Inflammatory macrophage (primary cell): ENCODE measurements at places on chromosomes 3 and 15.

DNA sequence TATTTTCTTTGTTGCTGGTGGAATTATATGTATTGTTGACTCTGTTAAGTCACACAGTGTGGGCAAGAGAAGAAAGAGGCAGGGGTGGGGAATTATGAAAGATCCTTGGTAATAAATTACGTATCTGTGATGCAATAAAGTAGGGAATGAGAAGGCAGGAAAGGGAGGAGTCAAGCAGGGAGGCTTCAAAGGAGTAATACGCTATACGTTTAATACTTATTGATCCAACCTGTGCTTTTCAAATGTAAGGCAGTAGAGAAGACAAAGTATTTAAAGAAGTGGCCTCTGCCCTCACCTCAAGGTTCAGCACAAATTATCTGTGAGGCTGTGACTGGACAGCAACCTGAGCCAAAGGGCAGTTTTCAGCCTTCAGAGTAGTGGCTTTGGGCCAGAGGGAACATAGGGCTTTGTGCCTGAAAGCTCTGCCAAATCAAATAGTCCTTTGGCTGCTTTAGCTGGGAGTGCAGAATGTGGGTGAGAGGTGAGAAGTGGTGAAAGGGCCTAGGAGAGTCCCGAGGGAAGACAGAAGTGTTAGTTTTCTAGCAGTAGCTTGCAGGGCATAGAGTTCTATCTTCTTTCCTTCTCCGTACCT lies 1.2 kb upstream of the PLIN1 start:
- DNase-seq: no peak

GRCh38 chr15:32864051-32864450 lies 146.2 kb downstream of the GREM1 start:
- no peak for DNase-seq

- DNase-seq: no peak
These were observed 15.8 kb downstream of the TP63 start for GRCh38 chr3:189646853-189647542.

- DNase-seq: no peak
These were observed 68.2 kb upstream of the ARRDC4 start for GRCh38 chr15:97892167-97892938.
